ENCODE measurements at places on chromosomes 4 and X.

DNA sequence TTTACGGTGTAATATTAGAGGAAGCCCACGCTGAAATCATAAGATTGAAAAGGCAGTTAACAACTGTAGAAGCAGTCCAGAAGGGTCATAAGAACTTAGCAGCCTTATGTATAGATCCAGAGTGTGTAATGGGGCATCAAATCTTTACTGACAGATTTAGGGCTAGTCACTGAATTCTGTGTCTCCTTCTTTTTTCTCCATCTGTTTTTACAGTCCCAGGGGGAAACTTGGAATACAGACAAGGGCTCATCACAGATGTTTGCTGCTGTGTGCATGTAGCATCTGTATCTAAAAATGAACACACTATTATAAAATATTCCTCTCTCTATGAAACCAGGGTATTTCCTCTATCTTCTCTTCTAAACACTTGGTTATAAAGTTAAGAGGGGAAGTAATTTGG, 43.9 kb downstream of the CYSLTR1 start:
- no peak for DNase-seq

GRCh38 chrX:13732246-13733067, 2.0 kb downstream of the TRAPPC2 start:
- no peak for DNase-seq

DNA sequence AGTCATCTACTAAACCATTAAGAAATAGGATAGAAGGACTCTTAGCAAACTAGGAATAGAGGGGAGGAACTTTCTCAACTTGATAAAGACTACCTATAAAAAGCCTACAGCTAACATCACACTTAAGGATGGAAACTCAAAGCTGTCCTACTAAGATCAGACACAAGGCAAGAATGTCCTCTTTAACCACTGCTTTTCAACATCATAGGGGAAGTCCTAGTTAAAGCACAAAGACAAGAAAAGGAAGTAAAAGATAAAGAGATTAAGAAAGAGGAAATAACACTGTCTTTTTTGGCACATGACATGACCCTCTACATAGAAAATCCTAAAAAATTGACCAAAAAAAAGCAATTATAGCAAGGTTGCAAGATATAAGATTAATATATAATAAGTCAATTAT, 136.6 kb downstream of the FBXW7 start:
- peak; percentile 14 for DNase-seq

- no peak for DNase-seq
Observed at GRCh38 chr4:79854856-79855502, 218.1 kb downstream of the ANTXR2 start.

DNA sequence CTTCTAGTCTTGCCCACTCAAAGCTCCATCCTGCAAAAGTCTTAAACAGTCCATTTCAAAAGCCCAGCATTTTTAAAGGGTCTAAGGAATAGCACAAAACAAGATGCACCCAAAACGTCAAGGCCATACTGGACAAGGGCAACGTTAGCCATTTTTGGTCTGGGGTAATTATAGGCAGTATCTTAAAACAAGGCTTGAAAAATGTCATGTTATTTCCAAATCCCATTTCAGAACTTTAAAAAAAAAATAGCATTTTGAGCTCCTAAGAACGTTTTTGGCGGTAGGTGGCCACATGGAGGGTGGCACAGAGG, 584 bp upstream of the TMEM165 start:
- no peak for DNase-seq

- peak; percentile 20 for DNase-seq
Observed at GRCh38 chr4:70629469-70630090, 1.0 kb downstream of the ENAM start.

- no peak for DNase-seq
Observed at GRCh38 chr4:3487861-3488260, 24.8 kb downstream of the DOK7 start.

DNA sequence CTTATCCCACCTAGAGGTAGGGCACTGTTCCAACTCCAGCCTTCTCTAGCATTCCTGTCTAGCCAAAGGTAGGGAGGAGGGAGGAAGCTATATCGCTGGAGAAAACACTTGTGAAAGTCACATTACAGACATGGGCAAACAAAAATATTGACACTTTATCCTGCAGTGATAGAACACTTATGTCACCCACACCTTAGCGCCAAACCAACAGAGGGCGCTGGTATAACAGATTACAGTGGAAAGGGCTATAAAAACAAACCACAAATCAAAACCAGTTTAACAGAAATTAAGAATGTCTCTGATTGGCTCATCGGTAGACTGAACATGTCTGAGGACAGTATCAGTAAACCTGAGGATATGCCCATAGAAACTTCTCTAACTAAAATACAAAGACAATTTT, 451.3 kb downstream of the TLL1 start:
- peak; percentile 3 for DNase-seq

- DNase-seq, result no peak
Observed at GRCh38 chr4:182017038-182017437, 226.2 kb upstream of the TENM3 start.

DNA sequence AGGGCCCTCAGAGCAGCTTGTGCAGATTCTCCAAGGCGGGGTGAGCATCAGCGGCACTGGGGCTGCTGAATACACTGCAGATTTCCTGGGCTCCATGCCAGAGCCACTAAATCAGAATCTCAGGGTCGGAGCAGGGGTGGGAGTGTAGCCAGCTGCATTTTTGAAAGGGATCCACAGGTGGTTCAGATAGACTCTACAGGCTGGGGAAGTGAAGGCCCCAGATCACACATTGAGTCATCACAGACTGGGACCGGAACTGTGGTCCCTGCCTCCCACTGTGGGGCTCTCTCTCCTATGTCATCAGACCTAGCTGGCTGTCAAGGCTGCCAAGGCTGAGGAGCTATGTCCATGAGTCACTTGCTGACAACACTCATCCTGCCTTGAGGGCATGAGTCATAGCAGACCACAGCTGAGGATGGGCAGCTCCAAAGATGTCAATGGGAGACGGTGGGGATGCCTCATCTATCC, 162.3 kb upstream of the MAMLD1 start:
- DNase-seq, result peak; percentile 90

DNA sequence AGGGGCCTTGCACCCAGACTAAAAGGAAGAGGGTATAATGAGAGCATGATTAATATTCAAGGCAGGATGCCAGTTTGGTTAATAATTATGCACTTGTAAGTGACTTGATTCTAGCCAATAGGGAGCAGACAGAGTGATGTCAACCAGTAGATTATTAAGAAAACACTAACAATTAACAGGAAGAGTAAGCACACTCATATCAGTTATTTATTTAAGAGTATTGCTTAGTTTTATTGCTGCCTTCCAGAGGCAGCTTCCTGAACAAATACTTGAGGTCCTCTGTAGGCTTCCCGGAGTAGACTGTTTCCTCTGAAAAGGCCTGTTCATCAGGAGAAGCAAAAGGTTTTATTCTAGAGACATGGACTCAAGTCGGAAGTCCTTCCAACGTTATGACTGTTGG, 129.1 kb upstream of the AFF2 start:
- no peak for DNase-seq

- DNase-seq, result no peak
Observed at GRCh38 chr4:156838761-156839160, 132.8 kb downstream of the PDGFC start.

DNA sequence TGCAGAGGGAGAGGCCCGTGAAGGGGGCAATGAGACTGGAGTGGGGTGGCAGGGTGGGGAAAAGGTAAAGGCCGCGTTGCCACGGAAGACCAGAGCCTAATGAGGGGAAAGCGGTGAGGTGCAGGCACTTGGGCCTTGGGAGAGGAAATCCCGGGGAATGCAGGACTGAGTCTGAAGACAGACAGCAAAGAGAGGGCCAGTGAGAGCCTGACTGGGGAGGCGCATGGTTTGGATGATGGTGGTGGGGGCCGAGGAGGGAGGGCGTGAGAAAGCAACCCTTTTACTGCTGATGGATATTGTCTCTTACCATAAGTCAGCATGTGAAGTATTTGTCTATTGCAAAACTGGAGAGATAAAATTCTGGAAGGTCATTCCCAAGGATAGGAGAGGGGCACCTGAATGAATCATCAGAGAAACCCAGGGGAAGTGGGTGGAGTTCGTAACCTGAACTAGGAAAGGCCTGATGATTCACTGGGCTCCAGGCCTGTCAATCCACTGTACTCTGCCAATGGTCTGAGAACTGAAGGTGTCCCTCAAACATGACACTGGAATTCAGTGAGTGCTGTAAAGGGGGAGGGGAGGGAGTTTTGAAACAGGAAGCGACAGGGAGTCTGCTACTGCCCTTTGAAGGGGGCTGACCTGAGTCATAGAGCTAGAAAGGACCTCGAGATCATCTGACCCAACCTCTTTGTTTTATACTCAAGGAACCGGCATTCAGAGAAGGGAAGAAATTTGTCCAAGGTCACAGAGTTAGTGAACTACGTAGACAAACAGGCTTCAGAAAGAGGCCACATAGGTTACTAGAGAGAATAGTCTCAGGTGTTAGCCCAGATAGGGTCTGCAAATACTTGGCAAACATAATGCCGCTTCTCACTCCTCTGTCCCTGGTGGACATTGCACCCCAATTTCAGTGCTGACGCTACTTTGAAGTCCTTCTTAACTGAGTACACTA, 52.2 kb downstream of the NALF2 start:
- DNase-seq, result no peak

GRCh38 chrX:147378767-147379166, 533.0 kb upstream of the FMR1 start:
- DNase-seq, result no peak

DNA sequence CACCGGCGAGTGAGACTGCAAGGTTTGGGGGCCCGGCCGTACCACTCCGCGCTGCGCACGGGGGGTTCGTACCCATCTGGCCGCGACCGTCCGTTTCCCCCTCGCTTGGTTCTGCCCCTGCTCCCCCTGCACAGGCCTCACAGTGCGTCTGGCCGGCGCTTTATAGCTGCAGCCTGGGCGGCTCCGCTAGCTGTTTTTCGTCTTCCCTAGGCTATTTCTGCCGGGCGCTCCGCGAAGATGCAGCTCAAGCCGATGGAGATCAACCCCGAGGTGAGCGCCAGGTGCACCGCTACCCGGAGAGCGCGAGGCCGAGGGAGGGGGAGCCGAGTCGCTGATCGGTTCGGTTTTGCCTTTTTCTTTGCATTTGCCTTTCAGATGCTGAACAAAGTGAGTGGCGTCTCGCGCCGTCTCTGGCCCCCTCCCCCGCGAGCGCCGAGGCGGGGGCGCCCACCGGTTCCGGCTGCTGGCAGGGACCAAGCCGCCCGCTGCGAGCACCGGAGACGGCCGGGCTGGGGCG, at the start of gene UCHL1:
TSS of gene UCHL1 (plus strand) at position 189 of the 517 bp plus-strand sequence. CDS start at position 238, 49 bp downstream.
- DNase-seq, result peak; percentile 11

DNA sequence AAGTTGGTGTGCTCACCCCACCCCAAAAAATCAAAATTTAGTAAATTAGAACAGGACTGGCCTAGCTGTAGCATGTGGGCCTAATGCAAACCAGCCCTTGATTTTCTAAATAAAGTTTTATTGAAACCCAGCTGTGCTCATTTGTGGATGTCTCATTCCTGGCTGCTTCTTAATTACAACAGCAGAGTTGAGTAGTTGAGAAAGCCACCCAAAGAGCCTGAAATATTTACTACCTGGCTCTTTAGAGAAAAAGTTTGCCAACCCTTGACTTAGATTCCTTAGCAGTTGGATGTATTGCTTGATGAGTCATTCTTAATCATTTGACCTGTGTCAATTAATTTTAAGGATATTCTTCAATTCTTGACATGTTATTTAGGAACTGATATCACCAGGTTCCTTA, 168.3 kb upstream of the PUDP start:
- no peak for DNase-seq

GRCh38 chrX:68508799-68509198, 9.9 kb downstream of the YIPF6 start:
- peak; percentile 20 for DNase-seq

- no peak for DNase-seq
Observed at GRCh38 chr4:115781528-115782146, 668.2 kb upstream of the NDST4 start.

DNA sequence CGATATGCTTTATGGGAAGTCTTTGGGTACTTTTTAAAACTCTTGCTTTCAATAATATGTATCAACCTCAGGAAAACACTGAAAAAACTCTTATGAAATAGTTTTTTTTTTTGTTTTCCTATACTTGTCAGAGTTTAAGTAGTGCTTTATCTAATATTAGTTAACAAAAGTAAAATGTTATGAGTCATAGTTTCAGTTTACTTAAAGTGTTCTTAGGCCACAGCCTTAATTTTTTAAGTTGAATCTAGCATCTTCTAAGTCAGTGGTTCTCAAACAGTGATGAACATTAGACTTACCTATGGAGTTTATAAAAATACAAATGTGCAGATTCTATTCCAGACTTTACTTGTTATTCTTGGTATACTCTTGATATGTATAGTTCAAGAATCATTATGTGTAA, 26.3 kb upstream of the ADGRL3 start:
- no peak for DNase-seq

GRCh38 chr4:24655971-24656370, 71.6 kb upstream of the DHX15 start:
- no peak for DNase-seq

GRCh38 chr4:137212601-137213000, 319.7 kb downstream of the PCDH18 start:
- DNase-seq, result no peak

DNA sequence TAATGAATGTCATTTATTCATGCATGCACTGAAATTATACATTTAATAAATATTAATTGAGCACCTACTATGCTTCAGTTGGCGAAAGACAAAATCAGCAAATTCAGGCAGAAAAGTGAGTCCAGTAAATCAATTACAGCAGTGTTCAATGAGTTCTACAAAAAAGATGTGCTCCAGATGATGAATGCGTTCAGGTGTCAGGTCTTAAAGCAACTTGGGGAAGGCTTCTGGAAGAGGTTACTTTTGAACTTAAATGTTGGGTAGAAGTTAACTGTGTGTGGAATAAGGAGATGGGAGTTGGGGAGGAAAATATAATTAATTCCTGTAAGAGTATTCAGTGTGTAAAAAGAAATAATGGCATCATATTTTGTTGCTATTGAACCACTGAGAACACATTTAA, 79.0 kb downstream of the SLC7A11 start:
- no peak for DNase-seq

- no peak for DNase-seq
Observed at GRCh38 chrX:50081282-50081889, 119.4 kb downstream of the AKAP4 start.

GRCh38 chrX:126237524-126237923, 71.4 kb upstream of the DCAF12L2 start:
- no peak for DNase-seq

DNA sequence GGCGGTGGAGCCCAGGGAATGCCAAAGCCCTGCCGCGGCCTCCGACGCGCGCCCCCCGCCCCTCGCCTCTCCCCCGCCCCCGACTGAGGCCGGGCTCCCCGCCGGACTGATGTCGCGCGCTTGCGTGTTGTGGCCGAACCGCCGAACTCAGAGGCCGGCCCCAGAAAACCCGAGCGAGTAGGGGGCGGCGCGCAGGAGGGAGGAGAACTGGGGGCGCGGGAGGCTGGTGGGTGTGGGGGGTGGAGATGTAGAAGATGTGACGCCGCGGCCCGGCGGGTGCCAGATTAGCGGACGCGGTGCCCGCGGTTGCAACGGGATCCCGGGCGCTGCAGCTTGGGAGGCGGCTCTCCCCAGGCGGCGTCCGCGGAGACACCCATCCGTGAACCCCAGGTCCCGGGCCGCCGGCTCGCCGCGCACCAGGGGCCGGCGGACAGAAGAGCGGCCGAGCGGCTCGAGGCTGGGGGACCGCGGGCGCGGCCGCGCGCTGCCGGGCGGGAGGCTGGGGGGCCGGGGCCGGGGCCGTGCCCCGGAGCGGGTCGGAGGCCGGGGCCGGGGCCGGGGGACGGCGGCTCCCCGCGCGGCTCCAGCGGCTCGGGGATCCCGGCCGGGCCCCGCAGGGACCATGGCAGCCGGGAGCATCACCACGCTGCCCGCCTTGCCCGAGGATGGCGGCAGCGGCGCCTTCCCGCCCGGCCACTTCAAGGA, at the start of gene FGF2:
TSS of gene FGF2 (plus strand) at position 279 of the 705 bp plus-strand sequence. CDS start at position 623, 344 bp downstream.
- peak; percentile 48 for DNase-seq
